ENCODE measurements at places on chromosomes 12 and 14.

DNA sequence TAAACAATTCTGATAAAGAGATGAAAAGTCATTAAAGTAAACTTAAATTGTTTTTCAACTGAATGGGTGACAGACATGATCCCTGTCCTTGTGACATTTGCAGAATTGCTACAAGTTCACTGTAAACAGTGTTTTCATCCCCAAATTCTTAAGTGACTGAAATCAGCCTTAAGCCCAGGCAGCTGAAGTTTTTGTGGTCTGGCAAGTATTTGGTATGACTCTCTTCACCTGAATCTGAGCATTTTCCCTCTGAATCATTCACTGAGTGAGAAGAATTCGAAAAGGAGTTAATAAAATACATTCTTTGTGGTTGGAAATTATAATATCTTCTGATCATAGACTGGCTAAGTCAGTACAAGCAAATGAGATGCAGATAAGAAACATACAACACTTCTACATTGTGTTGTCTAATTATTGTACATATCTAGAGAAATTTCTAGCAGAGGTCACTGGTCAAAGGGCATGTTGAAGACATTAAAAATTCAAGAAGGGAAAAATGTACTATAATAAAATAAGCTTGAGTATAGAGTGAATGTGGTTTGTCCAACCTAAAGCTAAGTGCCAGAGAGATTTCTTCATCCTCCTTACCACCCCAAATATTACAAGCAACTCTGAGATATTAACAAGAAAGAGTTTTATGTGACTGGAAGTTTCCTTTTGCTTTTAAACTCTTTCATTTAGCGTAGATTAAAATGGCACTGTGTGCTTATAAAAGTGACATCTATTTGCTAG lies 177.8 kb upstream of the DIO2 start:
- DNase-seq: no peak

GRCh38 chr12:132185705-132186104 lies 41.4 kb downstream of the NOC4L start:
- DNase-seq: peak; percentile 50

DNA sequence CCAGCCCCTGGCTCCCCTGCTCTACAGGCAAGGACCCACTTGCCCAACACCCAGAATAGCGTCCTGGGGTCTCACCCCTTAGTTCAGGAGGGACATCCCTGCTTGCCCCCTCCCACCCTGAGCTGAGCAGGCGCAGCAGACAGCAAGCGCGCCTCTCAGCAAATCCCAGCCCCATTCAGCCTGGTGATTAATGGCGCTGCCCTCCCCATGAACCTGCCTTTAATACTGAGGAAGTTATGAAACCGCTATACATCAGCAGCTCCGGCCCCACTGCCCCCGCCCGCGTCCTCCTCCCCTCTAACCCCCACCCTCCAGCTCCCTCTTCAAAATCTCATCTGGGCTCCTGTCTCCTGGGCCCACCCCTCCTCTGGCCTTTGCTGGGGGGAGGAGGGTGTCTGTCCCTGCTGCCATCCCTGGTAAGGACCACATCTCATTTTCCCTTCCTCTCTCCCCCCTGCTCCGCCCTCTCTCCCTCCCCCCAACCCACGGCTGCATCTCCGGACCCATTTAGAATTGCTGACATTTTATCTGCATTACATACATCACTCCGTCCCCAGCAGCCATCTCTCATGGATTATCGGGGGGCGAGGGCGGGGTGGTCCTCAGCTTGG lies 7.1 kb upstream of the SMUG1 start:
- DNase-seq: no peak

DNA sequence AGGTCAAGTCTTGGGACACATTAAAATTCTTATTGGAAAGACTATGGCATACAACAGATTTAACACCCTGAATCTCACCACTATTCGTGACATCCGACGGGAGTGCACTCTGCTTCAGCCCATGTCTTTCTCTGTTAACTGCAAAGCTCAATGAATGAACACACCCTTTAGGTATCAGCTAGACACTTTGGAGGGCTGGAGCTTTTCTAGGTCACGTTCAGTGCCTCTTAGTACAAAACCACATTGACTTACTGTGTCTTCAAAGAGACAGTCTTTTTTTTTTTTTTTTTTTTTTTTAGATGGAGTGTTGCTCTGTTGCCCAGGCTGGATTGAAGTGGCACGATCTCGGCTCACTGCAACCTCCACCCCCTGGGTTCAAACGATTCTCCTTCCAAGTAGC lies 80.6 kb downstream of the GLT1D1 start:
- no peak for DNase-seq
